ENCODE measurements at places on chromosomes 13 and 19.

DNA sequence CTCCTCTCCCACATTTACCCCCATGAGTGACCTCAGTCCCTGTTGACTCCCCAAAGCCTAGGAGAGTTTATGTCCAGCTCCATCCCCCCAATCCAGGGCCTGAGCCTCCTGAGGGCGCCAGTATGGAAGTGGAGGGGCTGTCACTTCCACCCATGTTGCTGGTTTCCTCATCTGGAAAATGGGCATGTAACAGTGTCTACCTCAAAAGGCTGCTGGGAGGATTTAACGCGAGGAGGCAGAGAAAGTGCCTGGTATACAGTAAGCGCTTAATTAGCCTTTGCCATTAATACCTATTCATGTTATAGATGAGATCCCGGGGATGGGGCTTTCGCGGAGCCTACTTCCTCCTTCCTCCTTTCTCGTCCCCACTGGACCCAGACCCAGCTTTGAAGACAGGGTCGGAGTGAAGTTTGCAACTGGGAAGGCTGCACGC lies 476 bp downstream of the TYK2 start:
- DNase-seq: no peak

- DNase-seq: no peak
These were observed 111.8 kb downstream of the SOX1 start for GRCh38 chr13:112178769-112179168.

- DNase-seq: no peak
These were observed 3.7 kb upstream of the TYROBP start for GRCh38 chr19:35911790-35912189.

- DNase-seq: no peak
These were observed 24.9 kb downstream of the RHPN2 start for GRCh38 chr19:33039815-33040214.

DNA sequence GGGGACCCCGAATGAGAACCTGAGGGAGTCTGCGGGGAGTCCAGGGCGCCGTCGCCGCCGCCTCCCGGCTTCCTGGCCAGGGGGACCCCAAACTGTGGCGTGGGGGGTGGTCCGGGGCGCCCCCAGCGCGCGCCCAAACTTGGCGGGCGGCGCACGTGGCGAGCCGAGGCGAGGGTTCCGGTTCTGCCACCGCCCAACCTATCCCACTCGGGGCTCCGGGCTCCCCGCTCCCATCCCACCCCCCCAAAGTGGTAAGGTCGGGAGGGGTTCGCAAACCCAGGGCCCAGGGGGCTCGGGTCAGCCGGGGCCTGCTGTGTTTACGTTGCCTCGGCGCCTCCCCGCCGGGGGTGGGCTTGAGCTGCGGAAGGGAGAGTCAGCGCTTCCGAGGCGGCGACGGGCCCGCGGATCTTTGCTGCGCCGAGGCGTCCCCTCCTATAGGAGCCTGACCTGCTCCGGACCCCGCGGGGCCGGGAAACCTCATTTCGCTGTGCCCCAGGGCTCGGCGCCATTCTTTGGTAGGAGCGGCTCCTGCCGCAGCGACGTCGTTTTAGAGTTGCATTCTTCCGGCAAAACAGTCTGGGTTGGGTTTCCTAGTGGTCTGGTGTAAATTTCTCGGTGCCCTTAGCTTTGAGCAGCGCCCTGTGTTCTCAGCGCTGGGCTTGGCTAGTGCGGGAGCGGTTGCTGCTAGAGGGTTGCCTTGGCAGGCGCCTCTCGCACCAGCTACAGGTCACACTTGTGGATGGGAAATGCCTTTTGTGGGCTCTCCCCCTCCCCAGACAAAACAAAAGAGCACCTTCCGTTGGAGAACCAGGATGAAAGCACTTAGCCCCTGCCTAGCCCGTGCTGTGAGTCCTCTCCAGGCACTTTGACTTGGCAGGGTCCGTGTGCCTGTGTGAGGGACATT lies 1.2 kb downstream of the DAZAP1 start:
- DNase-seq: no peak

- peak; percentile 19 for DNase-seq
These were observed 95.2 kb downstream of the USP12 start for GRCh38 chr13:27076421-27076820.

DNA sequence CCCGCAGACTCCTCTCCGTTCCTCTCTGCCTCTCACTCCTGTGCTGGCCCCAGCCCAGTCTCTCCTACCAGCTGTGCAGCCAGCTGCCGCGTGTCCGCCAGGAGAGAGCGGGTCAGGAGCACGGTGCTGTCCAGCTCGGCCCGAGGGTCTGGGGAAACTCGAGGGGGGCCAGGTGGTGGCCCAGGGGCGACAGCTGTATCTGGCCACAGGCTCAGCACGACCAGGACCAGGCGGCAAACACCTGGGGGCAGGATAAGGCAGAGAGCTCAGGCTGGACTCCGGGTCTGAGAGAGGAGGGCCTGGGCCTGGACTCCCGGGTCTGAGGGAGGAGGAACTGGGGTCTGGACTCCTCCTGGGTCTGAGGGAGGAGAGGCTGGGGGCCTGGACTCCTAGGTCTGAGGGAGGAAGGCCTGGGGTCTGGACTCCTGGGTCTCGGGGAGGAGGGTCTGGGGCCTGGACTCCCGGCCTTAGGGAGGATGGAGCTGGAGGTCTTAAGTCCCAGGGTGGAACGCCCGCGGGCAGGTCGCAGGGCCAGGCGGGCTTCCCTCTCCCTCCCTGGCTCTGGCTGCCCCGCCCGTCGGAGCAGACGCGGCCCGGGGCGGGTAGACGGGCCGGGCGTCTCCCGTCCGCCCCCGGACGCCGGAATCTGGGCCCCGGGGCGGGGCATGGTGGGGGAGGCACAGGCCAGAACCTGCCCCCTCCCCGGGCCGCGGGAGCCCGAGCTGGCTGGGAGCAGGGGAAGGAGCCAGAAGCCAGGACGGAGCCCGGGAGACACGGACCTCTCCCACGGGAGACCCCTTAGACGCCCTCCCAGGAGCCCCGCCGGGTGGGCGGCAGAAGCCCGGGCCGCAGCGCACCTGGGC lies 1.3 kb downstream of the IL11 start:
- no peak for DNase-seq

- DNase-seq: no peak
These were observed 3.4 kb downstream of the RFX1 start for GRCh38 chr19:14002571-14003250.

GRCh38 chr13:40116008-40116407 lies 460.5 kb downstream of the COG6 start:
- DNase-seq: no peak

- DNase-seq: no peak
These were observed 138.4 kb upstream of the RNF113B start for GRCh38 chr13:98315466-98315865.

DNA sequence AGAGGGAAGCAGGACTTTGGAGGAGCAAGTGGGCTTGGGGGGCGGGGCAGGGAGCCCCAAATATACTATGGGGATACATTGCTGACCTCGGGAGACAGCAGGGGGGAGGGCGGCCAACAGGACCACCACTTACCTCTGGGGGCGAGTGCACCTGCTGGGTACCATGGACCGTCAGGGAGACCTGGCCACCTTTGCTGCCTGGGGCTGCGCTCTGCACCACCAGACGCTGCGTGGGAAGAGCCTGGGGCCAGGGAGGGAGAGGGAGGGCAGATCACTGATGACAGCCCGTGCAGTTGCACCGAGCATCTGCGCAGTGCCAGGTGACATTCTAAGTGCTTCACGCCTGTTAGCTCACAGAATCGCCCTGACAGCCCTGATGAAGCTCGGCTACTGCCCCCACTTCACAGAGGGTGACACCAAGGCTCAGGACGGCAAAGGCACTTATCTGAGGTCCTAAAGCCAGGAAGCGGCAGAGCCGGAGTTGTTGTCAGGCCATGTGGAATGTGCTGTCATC lies 24.1 kb downstream of the RFX1 start:
- no peak for DNase-seq

DNA sequence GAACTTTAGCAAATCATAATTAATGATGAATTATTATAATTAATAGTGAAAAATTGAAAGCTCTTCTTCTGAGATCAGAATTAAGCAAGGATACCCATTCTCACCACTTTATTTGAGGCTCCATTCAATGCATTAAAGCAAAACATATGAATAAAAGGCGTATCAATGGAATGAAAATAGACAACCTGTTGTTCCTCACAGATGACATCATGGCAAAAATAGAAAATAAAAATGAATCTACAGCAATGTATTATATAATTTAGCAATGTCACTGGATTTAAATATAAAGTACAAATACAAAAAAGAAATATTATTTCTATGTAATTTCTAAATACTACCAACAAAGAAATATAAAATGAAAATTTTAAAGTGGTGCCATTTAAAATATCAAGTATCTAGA lies 11.1 kb upstream of the ZNF780A start:
- DNase-seq: no peak

DNA sequence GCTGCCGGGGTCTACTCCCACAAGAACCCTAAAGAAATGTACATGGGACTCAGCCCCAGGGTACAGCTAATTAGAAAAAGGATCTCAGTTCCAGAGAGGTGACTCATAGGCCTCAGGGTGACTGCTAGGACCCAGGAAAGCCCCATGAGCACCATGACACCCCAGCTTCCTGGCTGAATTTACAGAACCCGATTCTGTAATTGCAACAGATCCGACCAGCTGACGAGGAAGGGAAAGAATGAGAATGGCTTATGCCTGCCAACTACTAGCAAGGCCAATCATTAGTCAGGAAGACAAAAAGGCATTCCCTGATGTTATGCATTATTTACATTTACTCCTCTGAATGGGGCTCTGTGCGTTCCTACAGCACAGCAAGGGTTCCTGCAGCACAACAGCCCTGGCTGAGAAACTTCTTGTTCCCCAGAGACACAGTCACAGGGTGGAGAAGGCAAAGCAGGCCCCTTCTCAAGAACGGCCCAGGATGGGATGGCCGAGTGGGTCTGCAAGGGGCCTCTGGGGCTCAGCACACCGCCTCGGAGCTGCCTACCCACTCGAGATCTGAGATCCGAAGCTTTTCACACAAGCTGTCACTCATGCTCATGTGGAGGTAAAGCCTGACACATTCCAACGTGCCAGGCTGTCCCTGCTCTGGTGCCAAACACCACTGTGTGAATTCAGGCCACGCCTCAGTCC lies 27.2 kb downstream of the PBX4 start:
- DNase-seq: no peak

DNA sequence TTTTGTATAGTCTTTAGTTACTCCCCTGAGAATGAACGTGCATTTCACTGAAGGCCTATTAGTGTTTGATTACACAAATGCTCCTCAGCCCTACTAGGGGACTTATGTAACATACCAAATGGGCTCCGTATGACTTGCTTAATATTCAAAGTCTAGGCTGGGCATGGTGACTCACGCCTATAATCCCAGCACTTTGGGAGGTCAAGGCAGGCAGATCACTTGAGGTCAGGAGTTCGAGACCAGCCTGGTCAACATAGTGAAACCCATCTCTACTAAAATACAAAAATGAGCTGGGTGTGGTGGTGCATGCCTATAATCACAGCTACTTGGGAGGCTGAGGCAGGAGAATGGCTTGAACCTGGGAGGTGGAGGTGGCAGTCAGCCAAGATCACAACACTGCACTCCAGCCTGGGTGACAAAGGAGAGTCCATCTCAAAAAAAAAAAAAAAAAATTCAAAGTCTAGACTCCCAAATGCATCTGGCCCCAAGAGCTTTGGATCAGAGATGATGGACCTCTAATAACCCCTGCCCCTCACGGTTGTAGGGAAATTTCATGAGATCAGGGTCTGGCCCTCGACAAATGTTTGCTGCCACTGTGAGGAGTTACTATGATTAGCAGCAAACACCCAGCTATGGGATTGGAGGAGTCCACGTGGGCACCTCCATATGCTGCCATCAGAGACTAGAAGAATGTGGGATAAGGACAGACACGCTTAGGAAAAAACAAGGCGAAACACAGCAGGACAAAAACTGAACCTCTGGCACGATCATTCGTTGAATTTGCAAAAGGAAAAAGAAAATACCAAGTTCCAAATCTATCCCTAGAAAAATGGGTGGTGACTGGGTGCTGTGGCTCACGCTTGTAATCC lies 4.6 kb downstream of the FBXO17 start:
- peak; percentile 11 for DNase-seq

GRCh38 chr13:52846567-52847321 lies 1.7 kb downstream of the PCDH8 start:
- no peak for DNase-seq

DNA sequence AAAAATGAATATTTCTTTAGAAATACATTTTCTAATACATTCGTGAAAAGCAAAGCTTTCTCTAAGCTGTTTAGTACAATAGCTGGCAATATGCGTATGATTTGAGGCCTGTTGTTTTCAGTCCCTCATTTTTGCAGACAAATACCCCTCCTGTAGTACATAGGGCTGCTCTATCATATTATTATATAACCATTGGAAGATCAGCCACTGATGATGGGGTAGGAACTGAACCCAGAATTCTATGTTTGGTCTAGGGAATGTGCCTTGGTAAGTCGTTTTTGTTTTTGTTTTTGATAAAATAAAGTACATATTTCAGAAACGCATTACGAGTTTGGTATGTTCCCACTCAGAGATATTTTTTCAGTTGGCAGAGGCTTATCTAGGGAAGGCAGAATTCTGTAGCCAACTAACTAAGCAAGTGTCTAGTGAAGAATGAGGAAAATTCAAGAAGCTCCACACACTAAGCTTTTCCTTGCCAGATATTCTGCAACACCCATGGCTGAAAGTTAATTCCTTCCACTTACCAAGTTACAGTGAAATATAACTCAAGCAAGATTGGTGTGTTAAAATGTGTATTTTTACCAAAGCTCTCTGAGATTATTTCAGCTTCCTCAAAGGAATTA lies 656.9 kb upstream of the MIR17HG start:
- no peak for DNase-seq

DNA sequence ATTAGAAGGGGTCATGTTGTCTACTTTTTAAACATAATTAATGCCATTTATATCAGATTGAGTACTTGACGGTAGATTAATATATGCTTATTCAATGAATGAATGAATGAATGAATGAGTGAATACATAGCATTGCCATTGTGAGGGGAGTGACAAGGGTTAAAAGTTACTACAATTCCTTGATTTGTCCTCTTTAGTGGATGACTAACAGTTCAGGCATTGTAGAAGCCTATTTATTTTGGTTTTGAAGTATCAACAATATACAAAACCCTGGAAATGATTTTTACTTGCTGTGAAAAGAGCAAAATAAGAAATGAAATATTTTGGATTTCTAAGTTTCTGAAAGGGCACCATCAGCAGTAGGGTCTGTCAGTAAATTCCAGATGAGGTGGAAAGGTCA lies 122.7 kb downstream of the CYSLTR2 start:
- no peak for DNase-seq

- DNase-seq: no peak
These were observed 45.7 kb upstream of the FLT1 start for GRCh38 chr13:28540612-28541011.

DNA sequence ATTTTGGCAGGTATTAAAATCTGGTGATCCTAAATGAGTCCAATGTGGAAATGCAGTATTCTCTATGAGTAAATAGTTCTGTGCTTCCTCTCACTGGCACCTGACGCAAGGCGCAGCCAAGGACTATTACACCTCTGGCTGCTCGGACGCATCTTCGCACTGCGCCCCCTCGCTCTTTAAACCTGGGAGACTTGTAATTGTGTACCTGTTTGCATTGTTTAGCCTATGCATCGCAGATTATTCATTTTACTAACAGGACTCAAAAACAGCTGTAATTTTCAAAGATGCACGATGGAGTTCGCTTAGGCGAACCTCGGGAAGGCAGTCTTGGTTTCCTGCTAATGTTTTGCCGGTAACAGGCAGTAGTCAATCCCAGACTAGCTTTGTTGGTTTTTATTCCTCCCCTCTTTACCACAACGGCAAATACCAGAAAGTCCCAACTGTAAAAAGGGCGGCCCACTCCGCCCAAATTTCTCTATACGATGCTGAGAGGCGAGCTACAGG lies 113.2 kb downstream of the KCNRG start:
- no peak for DNase-seq

- peak; percentile 52 for DNase-seq
These were observed 276.7 kb downstream of the POU4F1 start for GRCh38 chr13:78326633-78327032.

- no peak for DNase-seq
These were observed 128.7 kb downstream of the UQCRFS1 start for GRCh38 chr19:29084266-29084665.

All from NCI-H1436 treated with DMSO at 0.1 percent for 48 hours (cell line).